Right cardiac atrium (tissue), 5 donors: ENCODE measurements at places on chromosomes 1 and 21.

DNA sequence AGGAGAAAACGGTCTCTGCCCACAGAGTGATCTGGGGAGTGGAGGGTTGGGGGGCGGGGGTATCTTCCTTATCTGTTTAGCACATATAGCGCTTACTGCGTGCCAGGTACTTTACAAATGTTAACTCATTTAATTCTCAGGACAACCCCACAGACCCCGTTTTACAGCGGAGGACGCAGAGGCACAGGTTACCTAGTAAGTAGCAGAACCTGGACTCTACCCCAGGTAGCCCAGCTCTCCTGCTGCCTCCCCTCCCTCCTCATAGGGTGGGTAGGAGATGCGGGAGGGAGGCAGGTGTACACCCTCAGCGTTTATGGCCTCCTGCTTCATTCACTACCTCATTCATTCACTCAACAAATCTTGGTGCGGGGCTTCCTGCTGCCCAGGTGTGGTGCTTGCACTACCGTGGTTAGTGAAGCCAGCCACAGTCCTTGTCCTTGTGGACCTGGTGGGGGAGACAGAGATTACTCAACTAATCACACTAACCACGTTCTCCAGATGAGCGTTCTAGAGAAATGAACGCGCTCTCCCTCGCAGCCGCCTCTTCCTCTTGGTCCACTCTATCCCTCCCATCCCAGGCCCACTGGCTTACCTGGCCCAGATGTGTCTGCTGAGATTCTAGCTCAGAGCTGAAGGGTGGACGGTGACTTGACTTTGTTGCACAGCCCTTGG, 102.0 kb downstream of the IER5 start:
- peak; percentile 16 for DNase-seq

GRCh38 chr21:15730484-15731242, 881 bp downstream of the USP25 start:
- DNase-seq, result peak; percentile 37

- no peak for DNase-seq
These were observed 42.3 kb downstream of the TCEANC2 start for GRCh38 chr1:54095546-54096226.

DNA sequence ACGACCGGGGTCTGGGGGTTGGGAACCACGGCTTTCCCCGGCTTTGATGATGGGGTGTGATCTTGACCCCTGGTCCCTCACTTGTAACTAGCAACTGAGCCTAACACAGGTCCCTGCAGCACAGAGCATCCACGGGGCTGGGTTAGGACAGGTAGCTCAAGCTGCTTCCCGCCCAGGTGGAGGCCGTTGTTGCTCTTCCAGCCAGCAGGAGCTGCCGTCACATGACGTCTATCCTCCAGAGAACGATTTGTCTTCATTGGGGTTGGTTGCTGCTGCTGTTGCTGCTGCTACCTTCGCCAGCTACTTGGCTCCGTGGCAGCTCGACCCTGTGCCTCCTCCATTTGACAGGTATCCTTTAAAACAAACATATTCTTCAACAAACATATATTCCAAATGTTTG, 74.3 kb upstream of the ADAR start:
- DNase-seq, result no peak

DNA sequence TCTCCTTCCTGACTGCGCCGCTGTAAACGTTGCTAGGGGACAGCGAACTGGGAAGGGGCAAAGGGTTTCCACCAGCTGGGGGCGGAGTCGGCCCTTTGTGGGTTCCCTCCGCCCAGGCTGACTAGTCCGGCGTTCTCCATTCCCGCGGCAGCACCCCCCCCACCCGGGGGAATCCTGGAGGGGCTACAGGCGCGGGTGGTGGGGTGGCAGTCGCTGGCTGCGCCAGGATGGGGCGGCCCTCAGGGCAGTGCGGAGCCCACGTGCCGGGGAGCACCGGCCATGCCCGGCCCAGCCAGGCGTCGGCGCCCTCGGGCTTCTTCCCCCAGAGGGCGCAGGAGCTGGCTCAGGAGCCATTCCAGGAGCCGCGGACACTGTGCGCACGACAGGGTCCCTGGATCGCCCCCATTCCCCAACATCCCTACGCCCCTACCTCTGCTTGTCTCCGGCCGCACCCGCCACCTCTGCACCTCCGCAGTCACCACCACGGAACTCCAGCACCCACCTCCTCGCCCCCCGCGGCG, 476 bp downstream of the BATF3 start:
- peak; percentile 40 for DNase-seq

DNA sequence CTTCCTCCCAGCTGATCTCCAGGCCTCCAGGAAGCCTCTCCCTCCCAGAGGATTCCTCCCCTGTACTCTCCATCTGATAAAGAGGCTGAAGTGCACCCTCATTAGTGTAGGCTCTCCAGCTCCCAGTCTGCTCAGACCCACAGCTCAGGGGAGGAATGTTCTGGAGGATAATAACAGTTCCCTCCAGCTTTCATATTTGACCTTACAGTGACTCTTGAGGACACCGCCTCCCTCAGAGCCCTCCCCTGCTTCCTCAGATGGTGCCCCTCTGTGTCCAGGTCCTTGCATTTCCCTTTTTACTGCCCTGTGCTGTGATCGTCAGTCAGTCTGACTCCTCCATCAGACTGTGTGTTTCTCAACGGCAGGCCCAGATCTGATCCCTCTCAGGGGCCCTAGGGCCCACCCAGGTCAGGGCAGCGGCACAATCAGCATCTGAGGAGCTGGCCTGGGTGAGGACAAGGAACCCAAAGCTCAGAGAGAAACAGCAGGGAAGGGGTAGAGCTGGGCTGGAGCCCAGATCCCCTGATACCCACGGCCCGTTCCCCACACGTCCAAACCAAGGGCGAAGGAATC, 1.1 kb upstream of the SHISAL2A start:
- no peak for DNase-seq

DNA sequence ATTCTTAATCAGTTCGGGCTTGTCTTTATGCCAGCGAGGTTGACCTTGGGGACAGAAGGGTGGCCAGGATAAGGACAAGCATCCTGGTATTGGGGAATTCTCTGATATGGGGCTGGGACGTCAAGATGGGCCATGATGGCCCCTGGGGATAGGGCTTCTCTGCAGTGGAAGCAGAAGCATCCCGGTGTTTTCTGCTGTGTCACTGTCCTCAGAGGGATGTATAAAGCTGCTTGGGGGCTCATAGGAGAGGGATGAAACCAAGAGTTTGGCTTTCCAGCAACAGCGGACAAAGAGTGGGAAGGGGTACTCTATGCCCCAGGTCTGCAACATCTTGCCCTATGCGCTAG, 1.4 kb upstream of the ATP1B1 start:
- DNase-seq, result no peak
